Activated CD4-positive, alpha-beta T cell treated with anti-CD3 and anti-CD28 coated beads for 24 hours (primary cell): ENCODE measurements at places on chromosomes 1 and 21.

DNA sequence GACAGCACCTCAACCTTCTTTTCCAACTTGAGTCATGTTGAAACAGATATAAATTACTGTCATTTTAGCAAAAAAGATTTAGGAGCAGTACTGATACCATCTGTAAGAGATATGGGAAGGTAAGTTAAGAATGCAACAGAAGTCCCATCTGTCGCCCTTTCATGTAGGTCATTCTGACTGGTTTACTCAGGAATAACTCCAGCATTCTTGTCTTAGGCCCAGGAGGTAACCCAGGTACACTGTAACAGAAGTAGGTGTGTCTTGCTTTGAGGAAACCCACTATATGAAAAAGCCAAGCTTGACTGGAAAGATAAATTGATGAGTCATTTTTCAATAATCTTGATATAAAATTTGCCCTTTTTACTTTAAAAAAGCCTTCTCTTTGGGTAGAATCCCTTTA is 35.4 kb downstream of the PGM1 start:
- DNase-seq, result no peak

DNA sequence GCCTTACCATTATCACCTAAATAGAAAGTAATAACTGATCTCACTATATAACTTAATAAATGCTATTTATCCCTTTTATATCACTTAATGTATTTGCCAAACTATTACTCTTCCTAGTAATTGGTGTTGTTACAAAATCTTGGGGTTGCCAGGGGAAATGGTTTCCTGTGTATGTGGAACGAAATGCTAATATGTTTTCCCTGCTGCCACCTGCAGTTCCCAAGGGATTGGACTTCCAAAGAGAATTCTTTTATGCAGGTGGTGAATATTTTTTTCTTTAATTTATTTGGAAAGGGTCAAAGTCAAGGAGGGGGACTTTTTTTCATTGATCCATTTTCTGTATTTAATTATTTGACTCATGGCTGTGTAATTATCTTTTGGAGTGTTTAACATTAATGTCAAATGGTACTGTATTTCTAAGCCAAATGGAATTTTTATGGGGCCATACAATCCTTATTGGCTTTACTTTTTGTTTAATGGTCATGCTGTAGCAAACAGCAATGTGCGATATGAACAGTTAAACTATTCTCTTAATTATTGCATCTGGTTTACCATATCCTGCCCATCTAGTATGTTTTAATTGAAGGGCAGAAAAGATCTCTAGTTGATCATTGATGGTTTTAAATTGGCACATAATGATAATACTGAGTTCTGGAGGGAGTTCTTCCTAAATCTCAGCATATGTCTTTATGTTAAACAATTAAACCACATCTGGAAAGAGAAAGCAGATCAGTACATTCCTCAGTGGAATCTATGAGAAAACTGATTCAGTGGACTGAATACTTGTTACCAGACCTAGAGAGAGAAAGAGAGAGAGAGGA is 486.3 kb downstream of the TTLL7 start:
- no peak for DNase-seq

GRCh38 chr1:15465674-15466073 is 9.1 kb downstream of the CELA2A start:
- DNase-seq, result no peak

GRCh38 chr1:19735440-19736127 is 64.1 kb downstream of the TMCO4 start:
- DNase-seq, result no peak

- DNase-seq, result no peak
Observed at GRCh38 chr1:201080135-201080534, 32.1 kb downstream of the CACNA1S start.

GRCh38 chr1:28127617-28128257 is 39.3 kb upstream of the EYA3 start:
- no peak for DNase-seq

- peak; percentile 31 for DNase-seq
Observed at GRCh38 chr21:43866260-43866629, 1.2 kb downstream of the AGPAT3 start.

DNA sequence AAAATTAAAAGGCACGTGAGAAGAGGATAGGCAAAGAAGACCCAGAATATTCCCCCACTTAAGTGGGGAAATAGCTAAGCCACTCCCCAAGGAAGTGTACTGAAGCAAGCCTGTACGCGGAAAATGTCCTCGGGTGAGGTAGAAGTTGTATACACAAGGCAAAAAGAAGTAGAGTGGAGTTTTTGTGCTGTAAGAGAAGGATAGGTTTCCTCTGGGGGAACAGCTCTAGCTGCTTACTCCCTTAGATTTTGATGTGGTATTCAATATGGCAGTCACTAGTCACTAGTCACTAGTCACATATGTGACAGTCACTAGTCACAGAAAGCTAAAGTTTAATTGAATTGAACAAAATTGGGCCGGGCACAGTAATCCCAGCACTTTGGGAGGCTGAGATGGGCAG is 7.6 kb downstream of the TXNIP start:
- DNase-seq, result no peak

GRCh38 chr21:42659416-42660117 is 6.1 kb downstream of the PDE9A start:
- no peak for DNase-seq

DNA sequence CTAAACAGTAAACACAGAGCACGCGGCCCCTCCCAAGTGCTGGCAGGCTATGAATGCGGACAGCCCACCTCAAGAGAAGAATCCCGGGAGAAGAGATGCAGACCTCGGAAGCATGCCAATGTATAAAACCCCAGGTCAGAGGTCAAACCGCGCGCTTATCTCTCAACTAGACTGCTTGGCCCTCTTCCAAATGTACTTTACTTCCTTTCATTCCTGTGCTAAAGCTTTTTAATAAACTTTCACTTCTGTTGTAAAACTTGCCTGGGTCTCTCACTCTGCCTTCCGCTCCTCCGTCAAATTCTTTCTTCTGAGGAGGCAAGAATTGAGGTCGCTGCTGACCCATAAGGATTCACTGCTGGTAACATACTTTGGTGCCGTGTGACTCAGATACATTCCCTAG is 216.0 kb downstream of the S1PR1 start:
- no peak for DNase-seq

GRCh38 chr1:205760606-205761005 is 10.6 kb upstream of the NUCKS1 start:
- DNase-seq, result no peak

- DNase-seq, result no peak
Observed at GRCh38 chr1:25223471-25223870, 8.8 kb downstream of the SYF2 start.

DNA sequence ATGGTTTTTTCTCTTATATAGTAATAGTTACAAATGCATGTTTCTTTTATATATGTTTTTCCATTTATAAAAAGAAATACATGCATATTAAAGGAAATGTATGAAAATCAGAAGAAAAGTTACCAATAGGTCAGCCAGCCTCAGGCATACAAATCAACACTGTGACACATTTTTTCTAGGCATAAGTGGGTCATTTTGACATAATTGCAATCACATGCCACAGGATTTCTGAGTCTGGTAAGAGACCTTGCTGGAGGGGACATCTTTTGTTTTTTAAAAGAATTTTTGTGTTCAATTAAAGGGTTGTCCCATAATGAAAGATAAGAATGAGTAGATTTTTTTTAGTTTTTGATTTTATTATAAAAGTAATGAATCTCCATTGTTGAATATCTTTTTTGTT is 473.1 kb downstream of the PCP4 start:
- no peak for DNase-seq

GRCh38 chr1:21174654-21175323 is 1.9 kb downstream of the EIF4G3 start:
- DNase-seq, result no peak

GRCh38 chr1:233614173-233614742 is 352 bp downstream of the KCNK1 start:
- DNase-seq, result no peak

DNA sequence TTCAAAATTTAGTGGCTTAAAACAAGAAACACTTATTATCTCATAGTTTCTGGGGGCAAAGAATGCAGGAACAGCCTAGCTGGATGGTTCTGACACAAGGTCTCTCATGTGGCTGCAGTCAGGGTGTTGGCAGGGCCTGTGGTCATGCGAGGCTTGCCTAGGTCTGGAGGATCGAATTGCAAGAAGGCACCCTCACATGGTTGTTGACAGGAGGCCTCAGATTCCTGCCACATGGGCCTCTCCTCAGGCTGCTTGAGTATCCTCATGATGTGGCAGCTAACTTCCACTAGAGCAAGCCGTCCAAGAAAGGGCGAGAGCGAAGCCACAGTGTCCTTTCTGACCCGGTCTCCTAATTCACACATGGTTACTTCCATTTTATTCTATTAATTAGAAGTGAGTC is 6.2 kb upstream of the NRIP1 start:
- DNase-seq, result no peak

DNA sequence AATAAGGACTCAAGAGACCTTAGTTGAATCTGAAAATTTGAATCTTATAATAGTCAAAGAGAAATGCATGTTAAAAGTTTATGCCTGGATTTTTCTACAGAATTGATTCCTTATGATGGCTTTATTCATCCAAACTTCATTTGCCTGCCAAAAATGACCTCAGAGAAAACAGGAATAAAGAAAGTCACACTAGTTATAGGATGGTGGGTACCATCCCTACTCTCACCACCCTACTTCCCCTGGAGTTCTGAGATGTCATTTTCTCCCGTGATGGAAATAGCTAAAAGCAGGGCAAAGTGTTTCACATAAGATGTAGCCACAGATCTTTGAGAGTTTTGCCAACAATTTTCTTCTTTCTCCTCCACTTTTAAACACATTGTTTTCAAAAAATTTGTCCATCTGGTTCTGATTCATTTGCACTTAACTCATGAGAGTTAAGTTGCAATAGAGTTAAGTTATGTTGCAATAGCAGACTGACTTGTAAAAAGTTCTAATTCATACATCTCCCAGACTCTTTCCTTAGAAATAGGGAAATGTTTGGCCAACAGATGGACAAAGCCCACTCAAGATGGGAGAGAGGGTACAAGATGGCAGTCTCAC is 384.6 kb downstream of the PLPP3 start:
- DNase-seq, result no peak

GRCh38 chr21:43948740-43949498 is 63.2 kb upstream of the TRAPPC10 start:
- DNase-seq, result no peak

GRCh38 chr1:77562596-77563150 is 119.8 kb downstream of the ZZZ3 start:
- no peak for DNase-seq

GRCh38 chr1:175208773-175209492 is 16.4 kb upstream of the KIAA0040 start:
- no peak for DNase-seq

GRCh38 chr1:162458236-162458635 is 39.4 kb upstream of the UHMK1 start:
- no peak for DNase-seq
